ENCODE measurements at places on chromosomes 4 and X.

GRCh38 chr4:73347497-73347896 is 56.6 kb upstream of the ALB start:
- DNase-seq = no peak

DNA sequence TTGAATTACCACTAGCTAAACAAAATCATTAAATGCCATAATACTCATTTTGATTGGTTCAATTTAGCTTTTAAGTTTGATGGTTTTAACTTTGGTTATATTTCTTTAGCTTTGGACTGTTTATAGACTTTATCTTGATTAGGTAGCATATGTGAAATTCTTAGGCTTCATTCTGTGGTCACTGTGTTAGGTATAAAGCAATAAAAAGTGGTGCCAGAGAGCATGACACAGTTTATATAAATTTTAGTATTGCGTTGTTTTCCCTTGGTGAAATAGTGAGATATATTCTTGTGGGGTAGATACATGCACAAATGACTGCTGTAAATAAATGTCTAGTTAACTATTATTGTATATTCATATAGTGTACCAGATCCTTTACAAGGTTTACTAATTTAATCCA is 474.2 kb upstream of the GRID2 start:
- no peak for DNase-seq

DNA sequence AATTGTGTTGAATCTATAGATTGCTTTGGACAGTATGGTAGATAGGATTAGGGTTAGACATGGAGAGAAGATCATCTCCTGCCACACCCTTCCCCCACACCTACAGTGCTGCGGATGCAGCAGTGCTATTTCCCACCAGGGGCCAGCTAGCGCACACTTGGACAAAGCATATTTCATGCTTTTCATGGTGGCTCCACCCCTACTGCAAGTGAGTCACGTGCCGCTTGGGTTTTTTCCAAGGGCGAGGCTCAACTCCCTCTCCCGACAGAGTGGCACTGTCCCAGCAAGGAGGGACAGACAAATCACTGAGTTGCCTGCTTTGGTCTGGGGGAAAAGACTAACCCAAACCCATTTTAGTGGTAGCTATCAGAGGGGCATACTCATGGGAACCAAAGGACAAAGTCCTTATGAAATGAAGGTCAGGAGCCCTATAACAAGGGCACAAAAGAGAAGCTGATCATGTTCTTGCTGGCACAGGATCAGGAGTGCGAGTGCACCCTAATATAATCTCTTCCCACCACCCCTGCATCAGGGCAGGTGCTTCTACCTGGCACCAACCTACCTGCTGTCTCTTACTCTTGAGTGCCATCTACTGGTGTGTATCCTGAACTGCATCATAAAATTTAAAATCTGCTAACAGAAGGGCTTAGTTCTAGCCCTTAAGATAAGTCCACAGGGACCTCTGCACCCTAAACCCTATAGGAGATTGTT is 55.1 kb upstream of the PGAM4 start:
- DNase-seq = no peak

DNA sequence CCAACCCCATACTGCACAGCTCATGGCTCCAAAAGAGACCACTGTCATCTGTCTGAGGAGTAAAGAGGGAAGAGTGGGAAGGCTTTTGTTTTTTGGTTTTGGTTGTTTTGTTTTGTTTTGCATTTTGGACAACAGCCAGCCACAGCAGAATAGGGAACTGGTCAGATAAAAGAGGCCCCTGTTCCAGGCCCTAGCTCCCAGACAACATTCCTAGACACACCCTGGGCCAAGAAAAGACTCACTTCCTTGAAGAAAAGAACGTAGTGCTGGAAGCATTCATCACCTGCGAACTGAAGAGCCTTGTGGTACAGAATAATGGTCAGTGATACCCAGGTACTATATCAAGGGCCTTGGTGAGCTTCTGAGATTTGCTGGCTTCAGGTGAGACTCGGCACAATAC is 619.4 kb upstream of the SPANXN1 start:
- no peak for DNase-seq

DNA sequence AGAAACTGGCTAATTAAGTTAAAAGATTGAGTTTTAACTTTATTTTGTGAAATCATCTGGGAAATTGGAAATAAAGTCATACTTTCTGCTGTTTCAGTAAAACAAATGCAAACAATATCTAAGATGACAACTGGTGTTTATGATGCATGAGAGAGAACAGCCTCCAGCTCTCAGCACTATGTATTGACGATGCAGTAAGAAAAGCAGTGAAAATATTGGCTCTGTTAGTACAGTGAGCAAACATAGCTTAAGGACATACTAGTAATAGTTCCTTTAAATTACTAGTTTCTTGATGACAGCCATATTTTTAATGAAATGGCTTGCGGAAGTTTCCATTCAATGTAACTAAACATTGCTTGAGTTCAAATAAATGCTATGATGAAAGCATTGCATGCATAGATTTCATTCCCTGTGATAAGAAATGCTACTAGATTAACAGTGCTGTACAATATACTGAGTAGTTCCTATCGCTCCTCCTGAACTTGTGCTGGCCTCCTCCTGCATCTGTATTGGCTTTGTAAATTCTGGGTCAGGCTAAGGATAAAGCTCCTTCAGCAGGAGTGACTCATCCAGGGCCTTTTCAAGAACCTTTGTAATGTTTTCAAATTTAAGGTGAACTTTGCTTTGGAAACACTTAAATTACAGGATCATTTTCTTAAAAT is 11.6 kb downstream of the ARHGAP24 start:
- no peak for DNase-seq

DNA sequence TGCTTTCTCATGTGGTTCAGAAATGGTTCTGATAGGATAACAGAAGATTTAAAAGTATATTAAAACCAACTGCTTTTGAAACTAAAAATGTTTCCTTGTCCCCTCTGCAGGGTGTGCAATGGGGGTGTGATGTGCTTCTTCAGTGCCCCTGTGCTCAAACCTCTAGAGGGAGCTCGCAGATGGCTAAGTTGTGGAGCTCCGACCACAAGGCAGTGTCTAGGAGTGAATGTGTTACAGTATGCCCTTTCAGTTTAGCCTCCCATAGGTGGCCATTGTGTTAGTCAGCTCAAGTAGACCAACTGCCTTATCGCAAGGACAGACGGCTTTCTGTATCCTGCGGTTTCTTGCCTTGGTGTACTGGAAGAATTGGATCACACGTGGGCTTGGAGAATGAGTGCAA is 130.5 kb downstream of the TENT5D start:
- DNase-seq = no peak

GRCh38 chr4:165203541-165204461 is 3.6 kb upstream of the KLHL2 start:
- DNase-seq = no peak

DNA sequence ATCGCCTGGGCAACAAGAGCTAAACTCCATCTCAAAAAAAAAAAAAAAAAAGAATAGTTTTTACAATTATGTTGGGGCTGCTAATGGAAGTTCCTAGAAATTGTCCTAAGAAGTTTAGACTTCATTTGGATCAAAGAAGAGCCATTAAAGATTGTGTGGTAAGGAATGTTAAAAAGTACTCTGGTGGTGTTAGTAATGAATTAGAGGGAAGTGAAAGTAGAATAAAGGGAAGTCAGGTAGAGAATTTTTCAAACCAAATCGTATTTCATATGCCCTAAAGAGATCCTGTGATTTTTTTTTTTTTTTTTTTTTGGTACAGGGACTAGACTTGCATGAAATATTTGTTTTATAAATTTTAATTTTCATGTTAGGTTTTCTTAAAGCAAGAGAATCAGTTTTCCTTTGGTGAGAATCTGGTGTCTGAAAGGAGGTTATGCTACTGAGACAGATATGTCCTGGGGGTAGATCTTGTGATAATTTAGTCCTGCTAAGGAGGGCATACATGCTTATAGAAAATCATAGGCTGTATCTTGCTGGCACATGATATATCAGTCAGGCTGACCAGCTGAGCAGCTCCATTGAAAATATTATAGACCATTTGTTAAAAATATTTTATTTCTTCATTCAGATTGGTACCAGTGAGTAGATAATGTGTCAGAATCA is 10.7 kb downstream of the SEC24B start:
- DNase-seq = no peak

GRCh38 chrX:112734290-112734689 is 54.6 kb upstream of the LHFPL1 start:
- DNase-seq = no peak

DNA sequence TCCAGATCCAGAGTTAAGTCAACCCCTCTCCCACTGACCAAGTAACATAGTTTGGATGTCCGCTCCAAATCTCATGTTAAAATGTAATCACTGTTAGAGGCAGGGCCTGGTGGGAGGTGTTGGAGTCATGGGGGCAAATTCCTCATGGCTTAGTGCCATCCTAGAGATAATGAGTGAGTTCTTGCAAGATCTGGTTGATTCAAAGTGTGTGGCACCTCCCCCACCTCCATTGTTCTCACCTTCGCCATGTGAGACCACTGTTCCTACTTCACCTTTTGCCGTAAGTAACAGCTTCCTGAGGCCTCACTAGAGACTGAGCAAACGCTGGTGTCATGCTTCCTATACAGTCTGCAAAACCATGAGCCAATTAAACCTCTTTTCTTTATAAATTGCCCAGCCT is 548.8 kb downstream of the INPP4B start:
- DNase-seq = no peak

DNA sequence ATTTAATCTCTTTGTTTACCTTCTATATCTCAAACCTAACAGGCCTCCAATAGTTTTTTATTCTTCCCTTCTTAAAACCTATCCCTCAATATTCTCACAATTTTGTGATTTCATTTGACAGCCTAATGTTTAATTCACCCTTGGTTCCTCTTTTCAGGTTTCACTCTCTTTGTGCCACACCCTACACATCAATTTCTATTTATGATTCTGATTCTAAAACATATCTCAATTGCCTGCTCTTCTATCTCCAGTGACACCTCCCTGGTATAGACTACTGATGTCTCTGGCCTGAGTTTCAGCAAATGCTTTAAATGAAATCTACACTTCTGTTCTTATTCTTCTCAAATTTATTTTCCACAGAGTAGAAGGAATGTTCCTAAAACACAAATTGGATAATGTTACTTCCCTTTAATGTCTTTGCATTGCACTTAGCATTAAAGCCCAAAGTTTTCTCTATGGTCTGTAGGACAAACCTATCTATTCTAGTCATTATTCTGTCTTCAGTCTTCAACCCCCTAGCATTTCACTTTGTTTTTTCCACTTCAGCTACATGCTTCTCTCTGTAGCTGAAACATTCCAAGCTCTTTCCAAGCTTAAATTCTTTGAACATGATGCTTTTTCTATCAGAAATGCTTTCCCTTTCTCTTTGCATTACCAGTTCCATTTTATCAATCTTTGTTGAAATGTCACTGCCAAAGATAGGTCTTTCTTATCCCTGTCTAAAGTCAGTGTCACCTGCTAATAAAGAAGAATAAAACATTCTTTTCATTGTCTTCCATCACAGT is 622.0 kb downstream of the CENPC start:
- DNase-seq = no peak

DNA sequence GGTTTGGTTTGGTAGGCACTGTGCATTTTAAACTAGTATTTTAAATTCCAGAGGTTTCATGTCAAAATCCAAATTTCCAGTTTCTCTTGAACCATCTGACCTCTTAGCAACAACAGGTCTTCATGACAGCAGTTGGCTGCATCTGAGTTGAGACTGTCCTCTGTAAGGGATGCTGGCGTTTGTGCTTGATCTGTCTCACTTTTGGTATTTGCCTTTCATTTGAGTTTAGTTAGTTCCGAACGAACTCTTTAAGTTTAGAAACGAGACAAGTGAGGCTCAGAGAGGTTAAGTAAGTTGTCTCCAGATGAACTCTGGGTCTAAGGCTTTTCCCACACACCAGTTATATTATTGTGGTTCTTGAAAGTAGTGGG is 29.1 kb downstream of the SPARCL1 start:
- DNase-seq = no peak

- no peak for DNase-seq
Measured at GRCh38 chr4:164894702-164895101, 17.7 kb downstream of the APELA start.

- no peak for DNase-seq
Measured at GRCh38 chrX:150547375-150548115, 20.9 kb upstream of the MTM1 start.

DNA sequence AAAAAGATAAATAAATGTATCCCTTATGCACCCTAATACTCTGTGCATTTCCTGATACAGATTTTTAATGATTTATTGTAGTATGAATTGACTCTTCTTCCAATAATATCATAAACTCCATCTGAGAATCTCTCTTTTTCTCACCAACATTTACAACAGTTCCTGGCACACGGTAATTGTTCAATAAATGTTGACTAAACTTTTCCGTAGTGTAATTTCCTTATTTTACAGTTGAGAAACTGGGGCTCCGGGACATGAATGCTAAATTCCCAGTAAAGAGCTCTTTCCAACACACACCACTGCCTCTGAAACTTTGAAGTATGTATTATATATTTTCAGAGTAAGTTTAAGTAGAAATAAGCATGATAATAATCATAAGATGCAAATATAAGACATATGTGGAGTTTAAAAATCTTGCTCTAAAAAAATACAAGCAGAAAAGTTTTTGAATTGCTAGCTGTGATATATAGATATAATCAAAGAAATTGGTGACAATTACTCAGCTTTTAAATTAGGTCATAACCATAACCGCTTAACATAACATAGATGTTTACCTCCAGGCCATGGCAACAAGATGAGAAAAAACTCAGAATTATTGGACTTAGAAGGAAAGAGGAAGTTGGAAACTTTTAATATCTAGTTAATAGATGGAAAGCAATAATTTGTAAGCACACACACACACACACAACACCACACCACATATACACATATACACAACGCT is 28.2 kb upstream of the ANTXR2 start:
- no peak for DNase-seq

GRCh38 chr4:128241425-128241913 is 46.1 kb downstream of the PGRMC2 start:
- DNase-seq = no peak

DNA sequence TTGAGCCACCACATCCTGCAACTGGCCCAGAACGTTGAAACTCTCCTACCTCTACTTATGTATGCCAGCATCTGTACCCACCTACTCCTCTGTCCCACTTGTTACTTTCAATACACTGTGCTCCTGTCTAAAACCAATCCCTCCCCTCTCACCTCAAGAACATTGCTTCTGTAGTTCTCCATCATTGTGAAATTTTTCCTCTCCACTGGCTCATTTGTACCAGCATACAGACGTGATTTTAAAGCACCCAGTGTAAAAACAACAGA is 25.5 kb upstream of the USO1 start:
- no peak for DNase-seq

GRCh38 chrX:39398215-39398962 is 597.1 kb downstream of the MID1IP1 start:
- DNase-seq = no peak
